Inflammatory macrophage (primary cell): ENCODE measurements at places on chromosomes 6 and 20.
A peak's percentile ranks its signal among the peaks of the same experiment; 100 is the strongest.

DNA sequence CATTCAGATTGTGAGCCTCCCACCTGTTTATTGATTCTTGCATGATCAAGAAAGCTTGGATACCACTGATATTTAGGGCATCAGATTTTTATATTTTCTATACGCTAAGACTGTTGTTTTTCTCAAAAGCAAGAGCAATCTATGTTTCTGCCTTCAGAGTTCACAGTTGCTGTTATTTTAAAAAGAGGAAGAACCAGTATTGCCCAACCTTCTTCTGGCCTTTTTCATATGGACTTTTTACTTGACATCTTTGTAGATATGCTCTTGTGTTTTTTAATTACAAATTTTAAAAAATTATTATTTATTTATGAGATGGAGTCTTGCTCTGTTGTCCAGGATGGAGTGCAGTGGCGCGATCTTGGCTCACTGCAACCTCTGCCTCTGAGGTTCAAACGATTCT is 28.9 kb downstream of the SLC17A5 start:
- peak; percentile 58 for DNase-seq

- no peak for DNase-seq
Measured at GRCh38 chr6:153083869-153084268, 47.2 kb downstream of the RGS17 start.

DNA sequence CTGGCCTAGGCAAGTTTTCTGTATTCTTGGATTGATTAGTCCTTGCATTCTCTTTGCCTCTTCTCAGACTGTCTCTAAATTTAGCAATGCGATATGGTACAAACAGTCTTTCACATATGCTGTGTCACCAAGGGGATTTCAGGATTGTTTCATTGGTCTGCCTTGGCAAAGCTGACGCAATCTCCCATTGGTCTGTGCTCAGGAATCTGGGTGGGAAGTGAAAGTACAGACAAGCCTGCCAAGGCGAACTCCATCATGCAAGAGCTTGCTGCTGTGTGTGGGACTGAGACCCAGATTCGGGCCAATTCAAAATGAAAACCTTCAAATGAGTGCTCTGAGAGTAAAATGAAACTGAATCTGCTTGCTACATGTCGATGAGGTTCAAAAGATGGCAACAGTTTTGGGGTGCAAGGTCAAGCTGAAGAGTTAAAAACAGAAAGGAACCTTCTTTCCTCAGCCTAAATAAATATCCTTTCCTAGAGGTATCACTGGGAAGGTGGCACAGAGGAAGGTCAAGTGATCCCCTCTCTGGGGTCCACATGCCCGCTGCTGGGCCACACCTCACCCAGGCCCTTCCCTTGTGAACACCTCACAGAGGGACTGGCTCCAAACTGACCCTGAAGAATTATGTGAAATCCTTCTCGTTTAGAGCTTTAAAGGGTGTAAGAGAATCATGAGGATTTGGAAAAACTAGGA is 198.8 kb upstream of the PREP start:
- DNase-seq = peak; percentile 96

DNA sequence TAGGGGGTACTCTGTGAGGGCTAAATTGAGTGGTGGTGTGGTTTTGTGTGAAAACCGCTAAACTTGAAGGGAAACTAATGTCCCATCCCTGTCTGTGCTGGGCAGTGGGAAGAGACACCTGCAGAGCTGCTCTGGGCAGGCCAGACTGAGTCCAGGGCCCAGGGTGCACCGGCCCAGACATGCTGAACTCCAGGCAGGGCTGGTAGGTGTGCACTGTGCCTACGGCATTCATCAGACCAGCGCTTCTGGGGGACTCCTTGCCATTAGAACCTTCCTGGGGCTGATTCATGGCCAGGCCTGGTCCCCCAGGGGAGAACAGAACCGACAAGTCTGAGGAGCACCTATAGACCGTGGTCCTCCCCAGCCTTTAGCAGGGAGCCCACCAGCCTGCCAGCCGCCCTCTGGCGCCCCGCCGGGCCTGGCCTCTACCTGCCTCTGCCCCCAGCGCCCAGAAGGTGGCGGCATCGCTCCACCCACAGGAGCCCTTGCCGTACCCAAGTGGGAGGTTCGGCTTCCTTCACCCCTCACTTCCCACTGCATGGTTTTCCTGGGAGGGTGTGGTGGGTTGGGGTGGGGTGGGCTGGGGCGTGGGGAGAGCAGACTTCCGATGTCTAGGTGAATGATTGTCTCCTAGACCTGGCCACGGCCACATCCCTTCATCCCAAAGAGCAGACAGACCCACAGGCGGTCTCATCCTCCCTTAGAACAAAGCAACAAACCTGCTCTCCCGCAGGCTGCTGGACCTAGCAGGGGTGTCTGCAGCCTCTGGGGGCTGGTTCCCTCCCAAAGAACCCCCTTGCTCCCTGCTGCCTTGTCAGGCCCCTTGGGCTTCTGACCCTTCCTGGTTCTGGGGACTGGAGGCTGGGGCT is 15.5 kb downstream of the CCDC167 start:
- DNase-seq = peak; percentile 39

DNA sequence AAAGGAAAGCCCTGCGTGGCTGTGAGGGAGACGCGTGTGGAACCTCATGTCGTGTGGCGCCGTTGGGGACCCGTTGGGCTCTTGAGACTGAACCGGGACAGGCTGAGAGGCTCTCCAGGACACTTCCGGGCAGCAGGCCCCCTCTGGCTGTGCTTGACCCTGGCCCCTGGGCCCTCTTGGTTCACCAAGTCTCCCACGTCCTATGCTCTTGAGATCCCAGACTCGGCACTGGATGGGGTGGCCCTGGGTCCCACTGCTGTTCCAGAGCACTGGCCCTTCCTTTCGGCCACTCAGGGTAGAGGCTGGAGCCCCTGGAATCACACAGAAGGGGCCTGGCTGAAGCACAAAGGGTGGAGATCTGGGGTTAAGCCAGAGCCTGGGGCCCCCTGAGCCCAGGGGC is 30.4 kb downstream of the NTSR1 start:
- no peak for DNase-seq
